ENCODE measurements at places on chromosomes 1 and 21.
A peak's percentile ranks its signal among the peaks of the same experiment; 100 is the strongest.

- no peak overlapping the region for H3K27ac ChIP-seq
- H3K4me1 ChIP-seq: peaks cover 13% of the 10 kb centered on the region
- no peaks in the 10 kb centered on the region for H3K27me3 ChIP-seq
- DNase-seq: peak; percentile 69
Measured at GRCh38 chr1:20281801-20282200, 8.9 kb upstream of the VWA5B1 start.

DNA sequence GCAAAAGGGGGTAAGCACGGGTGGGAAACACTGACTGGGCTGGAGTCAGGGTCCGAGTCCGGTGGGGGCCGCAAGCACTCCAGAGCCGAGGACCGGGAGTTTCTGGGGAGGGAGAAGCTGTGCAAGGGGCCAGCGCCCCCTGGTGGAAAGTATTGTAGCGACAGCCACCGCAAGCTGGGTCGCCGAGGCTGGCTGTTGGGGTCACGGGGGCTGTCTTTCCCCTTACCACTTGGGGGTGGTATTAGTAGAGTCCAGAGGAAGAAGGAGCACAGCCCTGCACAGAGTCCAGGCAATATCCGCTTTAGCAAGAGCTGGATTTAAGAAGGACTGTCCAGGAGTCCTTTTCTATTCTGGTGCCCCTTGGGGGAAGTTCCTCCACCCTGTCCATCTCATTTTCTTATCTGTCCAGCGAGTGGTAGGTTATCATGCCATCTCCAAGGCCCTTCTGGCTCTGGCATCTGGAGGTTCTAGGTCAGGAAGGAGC lies 17.9 kb upstream of the ETV3 start:
- DNase-seq: peak; percentile 90
- H3K36me3 ChIP-seq: no peaks in the 10 kb centered on the region
- peaks cover 12% of the 10 kb centered on the region for H3K4me1 ChIP-seq
- H3K4me3 ChIP-seq: no peak overlapping the region
- H3K27me3 ChIP-seq: no peaks in the 10 kb centered on the region

DNA sequence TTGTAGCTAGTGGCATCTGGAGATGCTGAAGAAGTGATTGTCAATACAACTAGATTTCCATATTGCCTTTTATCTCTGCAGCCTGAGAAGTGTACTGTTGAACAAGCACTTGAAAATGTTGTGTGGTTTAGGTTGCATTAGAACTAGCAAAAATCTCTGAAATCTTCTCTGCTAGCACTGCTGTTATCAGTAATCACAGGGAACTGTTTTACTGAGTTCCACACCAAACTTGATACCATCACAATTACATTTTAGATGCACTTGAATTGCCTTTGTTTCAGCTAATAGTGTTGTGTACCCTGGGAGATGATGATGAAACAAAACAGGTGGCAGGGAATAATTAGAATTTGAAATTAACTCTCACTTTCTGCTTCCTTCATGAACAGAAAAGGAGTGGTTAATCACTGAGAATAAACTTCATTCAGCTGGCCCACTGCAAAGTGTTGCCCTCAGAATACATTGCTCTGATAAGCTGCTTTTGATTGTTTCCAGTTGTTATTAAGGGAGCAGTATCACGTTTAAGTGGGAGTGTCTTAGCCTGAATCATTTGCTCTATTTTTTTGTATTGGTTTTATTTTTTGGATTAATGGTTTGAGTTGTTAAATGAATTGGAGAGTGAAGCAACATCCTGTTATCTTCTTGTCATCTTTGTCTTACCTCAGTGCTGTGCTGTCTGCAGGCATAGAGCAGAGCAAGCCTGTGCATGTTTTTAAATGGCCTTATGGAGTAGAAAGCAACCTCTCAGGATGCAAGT lies 13.0 kb downstream of the FAM20B start:
- no peak overlapping the region for H3K4me3 ChIP-seq
- H3K27me3 ChIP-seq: no peaks in the 10 kb centered on the region
- no peaks in the 10 kb centered on the region for H3K4me1 ChIP-seq
- H3K36me3 ChIP-seq: no peaks in the 10 kb centered on the region
- no peak for DNase-seq

- no peaks in the 10 kb centered on the region for H3K4me1 ChIP-seq
- DNase-seq: no peak
- no peak overlapping the region for H3K27ac ChIP-seq
- H3K4me3 ChIP-seq: no peak overlapping the region
- H3K36me3 ChIP-seq: no peaks in the 10 kb centered on the region
Measured at GRCh38 chr1:86247597-86248279, 91.2 kb upstream of the COL24A1 start.

DNA sequence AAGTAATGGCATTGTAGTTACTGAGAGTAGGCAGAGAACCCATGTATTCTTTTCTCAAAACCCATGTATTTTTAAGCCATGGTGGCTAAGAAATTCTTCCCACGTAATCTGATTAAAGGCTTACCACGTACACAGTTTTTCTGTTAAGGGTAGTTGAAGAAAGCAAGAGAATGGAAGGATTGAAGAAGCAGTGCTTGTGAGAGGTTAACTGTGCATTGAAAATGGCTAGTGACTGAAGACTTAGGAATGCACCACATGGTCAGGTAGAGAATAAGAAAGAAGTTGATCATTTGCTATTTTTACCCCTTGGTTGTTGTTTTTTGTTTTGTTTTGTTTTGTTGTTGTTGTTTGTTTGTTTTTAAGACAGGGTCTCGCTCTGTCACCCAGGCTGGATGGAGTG lies 178.9 kb upstream of the SNX7 start:
- no peak overlapping the region for H3K27ac ChIP-seq
- H3K4me1 ChIP-seq: no peaks in the 10 kb centered on the region
- DNase-seq: no peak
- H3K27me3 ChIP-seq: no peaks in the 10 kb centered on the region
- H3K4me3 ChIP-seq: no peak overlapping the region

- no peaks in the 10 kb centered on the region for H3K4me1 ChIP-seq
- H3K27me3 ChIP-seq: no peaks in the 10 kb centered on the region
- no peak overlapping the region for H3K27ac ChIP-seq
- H3K4me3 ChIP-seq: no peak overlapping the region
Measured at GRCh38 chr1:67608661-67609576, 76.1 kb upstream of the GADD45A start.

DNA sequence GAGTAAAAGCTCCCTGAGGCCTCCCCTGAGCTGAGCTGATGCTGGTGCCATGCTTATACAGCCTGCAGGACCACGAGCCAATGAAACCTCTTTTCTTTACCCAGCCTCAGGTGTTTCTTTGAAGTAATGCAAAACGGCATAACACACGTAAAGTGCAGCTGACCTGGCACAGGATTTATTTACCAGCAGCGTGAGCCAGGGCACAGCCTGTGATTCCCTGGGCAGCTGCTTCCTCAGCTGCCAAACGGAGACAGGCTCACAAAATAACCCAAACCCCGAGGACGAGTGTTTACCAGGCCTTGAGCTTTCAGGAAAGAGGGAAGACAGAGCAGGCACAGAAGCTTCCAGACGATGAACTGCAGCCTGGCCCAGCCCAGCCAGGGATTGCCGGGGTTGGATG lies 120.6 kb upstream of the ARHGEF16 start:
- H3K27ac ChIP-seq: no peak overlapping the region
- DNase-seq: no peak
- peaks cover 5% of the 10 kb centered on the region for H3K4me1 ChIP-seq
- no peaks in the 10 kb centered on the region for H3K36me3 ChIP-seq
- H3K27me3 ChIP-seq: no peaks in the 10 kb centered on the region

DNA sequence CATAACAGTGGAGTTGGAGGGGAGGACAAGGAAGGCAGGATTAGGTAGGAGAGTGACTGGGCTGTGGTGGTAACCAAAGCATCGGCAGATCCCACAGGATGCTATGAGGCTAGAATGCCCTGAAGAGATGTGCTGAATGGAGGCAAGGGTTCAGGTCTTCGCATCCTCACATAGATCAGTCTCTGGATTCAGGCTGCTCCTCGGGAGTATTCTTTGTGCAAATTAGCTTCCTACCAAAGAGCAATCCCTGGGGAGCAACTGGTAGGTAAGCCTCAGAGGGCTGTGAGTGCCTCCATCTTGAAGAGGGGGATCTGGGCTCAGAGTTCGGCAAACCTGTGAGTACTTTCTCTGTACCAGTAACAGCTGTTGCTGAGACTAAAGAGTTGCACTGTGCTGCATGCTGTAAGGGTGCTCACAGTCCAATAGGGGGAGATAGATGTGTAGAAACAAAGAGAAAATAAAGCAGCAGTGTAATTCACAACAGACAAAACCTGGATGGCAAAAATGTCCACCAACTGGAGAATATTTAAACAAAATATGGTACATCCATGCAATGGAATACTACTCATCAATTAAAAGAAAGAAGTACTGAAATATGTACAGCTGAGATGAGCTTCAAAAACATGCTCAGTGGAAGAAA lies 322.4 kb upstream of the DEPDC1 start:
- H3K4me1 ChIP-seq: no peaks in the 10 kb centered on the region
- H3K27ac ChIP-seq: no peak overlapping the region
- no peak overlapping the region for H3K4me3 ChIP-seq
- no peaks in the 10 kb centered on the region for H3K36me3 ChIP-seq
- peak; percentile 61 for DNase-seq
- H3K27me3 ChIP-seq: no peaks in the 10 kb centered on the region

DNA sequence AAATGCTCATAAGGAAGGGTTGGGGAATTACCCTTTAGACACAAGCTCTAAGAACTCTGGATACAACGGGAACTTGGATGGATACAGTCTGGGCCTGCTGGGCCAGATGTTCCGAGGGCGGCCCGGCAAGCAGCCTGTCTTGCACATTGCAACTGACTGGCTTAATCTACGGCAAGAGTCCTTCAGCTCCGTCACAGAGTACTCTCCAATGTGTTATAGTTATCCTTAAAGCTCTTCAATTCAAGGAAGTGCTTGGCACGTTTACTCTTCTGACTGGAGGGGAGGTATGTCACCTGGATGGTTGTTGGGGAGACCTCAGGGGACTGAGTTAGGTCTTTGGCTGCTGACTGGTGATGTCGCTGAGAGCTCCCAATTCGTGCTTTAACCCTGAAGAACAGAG lies 1.1 kb upstream of the CFAP141 start:
- DNase-seq: no peak
- H3K4me1 ChIP-seq: no peaks in the 10 kb centered on the region
- no peaks in the 10 kb centered on the region for H3K27me3 ChIP-seq
- H3K27ac ChIP-seq: no peak overlapping the region
- H3K36me3 ChIP-seq: peaks cover 7% of the 10 kb centered on the region

- H3K4me3 ChIP-seq: no peak overlapping the region
- no peak overlapping the region for H3K27ac ChIP-seq
- no peaks in the 10 kb centered on the region for H3K27me3 ChIP-seq
- DNase-seq: peak; percentile 61
Measured at GRCh38 chr1:169122976-169123375, 16.5 kb downstream of the ATP1B1 start.

GRCh38 chr1:241722947-241723346 lies 70.9 kb downstream of the WDR64 start:
- H3K27me3 ChIP-seq: no peaks in the 10 kb centered on the region
- no peak for DNase-seq
- no peak overlapping the region for H3K27ac ChIP-seq
- no peaks in the 10 kb centered on the region for H3K4me1 ChIP-seq
- H3K36me3 ChIP-seq: no peaks in the 10 kb centered on the region

DNA sequence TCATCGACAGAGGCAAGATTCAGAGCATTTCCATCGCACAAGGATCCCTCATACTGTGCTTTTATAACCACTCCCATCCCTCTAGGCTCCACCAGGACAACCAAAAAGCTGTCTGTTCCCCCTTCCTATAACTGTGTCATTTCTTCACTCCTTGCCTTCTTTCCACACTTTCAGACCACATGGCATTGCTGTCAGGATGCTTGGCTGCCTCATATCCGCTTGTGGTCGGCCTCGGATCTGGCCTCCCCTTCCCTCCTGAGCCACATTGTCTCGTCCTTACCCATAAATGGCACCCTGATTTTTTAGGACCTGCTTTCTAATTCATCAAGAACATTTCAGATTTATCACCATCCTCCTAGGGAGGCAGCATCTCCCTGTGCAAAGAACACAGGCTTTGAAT lies 80.5 kb downstream of the HIVEP3 start:
- H3K4me1 ChIP-seq: peaks cover 4% of the 10 kb centered on the region
- no peaks in the 10 kb centered on the region for H3K27me3 ChIP-seq
- H3K4me3 ChIP-seq: no peak overlapping the region
- DNase-seq: no peak
- H3K36me3 ChIP-seq: no peaks in the 10 kb centered on the region
- no peak overlapping the region for H3K27ac ChIP-seq

GRCh38 chr1:1441002-1441888 lies 5.8 kb downstream of the VWA1 start:
- H3K4me1 ChIP-seq: no peaks in the 10 kb centered on the region
- peak; percentile 42 for DNase-seq
- no peak overlapping the region for H3K27ac ChIP-seq

DNA sequence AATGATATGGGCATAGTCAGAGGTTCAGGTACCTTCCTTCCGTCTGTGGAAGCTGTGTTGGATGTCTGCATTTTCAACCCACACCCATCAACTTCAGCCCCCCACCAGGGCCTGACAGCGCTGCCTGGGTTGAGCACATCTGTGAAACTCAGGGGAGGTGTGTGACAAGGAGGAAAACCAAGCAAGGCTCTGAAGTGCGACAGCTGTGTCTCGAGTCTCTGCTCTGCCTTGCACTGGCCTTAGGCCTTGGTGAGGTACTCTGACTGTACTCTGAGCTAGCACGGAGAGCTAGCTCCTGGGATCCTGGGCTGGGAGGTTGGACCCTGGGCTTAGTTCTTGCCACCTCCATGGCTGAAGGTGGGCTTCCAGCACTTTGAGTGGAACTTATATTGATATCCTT lies 9.1 kb downstream of the VANGL2 start:
- H3K36me3 ChIP-seq: peaks cover 1% of the 10 kb centered on the region
- DNase-seq: no peak
- no peak overlapping the region for H3K4me3 ChIP-seq
- H3K27ac ChIP-seq: no peak overlapping the region

All from mesendoderm (in vitro differentiated cells).